ENCODE measurements at places on chromosomes 2 and 18.

DNA sequence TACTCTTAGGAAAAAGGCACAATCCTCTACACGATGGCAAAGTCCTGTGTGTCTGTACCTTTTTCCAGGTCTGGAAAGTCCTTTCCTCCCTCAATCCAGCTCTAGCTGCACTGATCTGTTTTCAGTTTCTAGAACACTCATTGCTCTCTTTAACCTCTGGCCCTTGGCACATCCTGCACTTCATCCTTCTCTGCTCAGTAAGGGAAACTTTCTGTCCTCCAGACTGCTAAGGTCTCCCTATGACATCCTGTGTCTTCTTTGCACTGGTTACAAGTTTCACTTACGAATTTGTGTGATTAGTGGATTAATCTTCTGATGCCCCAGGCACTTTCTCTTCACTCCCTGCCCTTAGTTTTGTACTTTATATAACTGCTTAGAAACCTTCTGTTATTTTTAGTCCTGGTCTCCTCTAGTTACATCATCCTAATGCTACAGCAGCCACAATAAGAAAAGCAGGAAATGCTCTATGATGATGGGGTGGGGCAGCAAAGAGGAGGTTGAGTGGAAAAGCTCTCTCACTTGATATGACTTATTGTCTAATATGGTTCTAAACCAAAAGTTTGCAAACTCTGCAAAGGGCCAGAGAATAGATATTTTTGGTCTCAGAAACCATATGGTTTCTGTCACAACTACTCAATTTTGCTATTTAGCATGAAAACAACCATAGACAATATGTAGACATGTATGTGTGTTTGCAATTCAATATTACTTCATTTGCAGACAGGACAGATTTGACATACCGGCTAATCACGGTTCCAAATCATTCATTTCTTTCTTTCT lies 568.2 kb downstream of the THSD7B start:
- DNase-seq = peak; percentile 1

DNA sequence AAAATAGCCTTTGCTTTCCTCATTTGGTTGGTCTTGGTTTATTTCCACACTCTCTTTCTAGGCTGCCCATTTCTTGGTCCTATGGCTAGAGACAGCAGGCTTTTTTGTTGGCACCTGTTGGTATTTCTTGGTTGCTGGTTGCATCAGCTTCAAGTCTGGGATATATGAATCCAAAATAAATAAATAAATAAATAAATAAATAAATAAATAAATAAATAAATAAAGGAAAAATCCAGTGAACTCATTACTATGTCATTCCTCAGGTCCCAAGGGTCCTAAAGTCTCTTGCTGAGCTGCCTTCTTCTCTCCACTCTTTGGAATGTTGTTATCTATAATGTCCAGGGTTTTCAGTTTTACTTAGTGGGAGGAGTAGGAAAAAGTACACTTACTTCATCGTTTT lies 165.9 kb upstream of the MEX3C start:
- no peak for DNase-seq

DNA sequence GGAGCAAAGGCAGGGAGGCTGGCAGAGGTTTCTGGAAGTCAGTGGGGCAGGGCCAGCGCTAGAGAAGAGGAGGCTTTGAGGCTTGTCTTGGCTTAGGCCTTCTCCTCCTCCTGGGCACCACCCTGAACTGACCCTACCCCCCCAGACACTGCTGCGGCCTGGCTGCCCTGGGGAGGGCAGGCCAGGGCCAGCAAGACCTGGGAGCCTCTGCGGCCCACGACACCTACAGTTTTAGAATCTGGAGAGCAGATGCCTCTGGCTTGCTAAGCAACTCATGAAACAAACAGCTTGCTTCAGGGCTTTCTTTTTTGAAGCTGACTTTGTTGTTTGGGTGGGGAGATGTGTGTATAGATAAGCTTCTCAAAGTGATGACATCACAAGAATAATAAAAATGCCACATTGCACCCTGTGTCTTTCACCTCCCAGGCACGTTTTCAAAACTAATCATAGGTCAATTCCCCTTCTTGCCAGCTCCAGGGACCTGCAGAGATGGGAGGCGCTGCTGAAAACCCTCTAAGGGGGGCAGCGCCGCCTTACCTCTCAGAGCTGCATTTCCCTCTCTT lies 46.2 kb upstream of the SMAD7 start:
- peak; percentile 82 for DNase-seq

DNA sequence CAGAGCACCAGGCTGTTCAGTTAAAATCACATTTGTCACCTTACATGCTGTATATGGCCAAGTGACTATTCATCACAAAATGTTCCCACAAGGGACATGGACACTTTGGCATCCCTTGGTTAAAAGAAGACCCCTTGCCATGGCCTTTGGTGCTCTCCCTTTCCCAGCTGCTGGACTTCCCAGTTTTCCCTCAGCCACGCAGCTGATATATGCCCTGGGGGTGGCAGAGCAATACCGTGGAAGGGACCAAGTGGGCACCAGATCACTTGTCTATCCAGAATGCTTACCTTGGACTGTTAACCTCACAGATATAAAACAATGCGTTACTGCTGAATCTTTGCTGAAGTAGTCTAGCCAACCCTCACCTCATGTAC lies 35.3 kb downstream of the PAIP2B start:
- DNase-seq = no peak

- DNase-seq = no peak
Observed at GRCh38 chr2:36178384-36178783, 177.2 kb upstream of the CRIM1 start.

- DNase-seq = no peak
Observed at GRCh38 chr2:215961981-215962380, 51.4 kb downstream of the MREG start.

DNA sequence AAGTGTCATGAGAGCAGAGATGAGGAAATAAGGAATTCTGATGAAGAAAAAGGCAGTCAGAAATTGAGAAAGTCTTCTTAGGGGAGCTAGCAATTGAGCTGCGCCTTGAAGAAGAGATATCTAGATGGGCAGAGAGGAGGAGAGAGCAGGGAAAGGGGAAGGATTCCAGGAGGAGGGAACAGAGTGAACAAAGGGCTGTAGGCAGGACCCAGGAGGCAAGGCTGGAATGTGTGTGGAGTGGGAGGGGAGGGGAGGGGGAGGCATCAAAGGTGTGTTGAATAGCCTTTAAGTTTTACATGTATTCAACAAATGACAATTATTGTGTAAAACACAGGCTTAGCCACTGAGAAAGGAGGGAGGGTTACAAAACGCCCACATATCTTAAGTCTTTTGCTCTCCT lies 164.5 kb downstream of the TDRD15 start:
- no peak for DNase-seq

Data from adipocyte (in vitro differentiated cells).